ENCODE measurements at places on chromosomes 7 and 10. TPM values are rescaled to one million over a fixed set of nuclear protein-coding genes. Genes with fewer than 3 reads are reported as not detected.

Gene MACC1
- not detected for polyA plus RNA-seq

Gene WNT8B
- 0.04 TPM for polyA plus RNA-seq

GRCh38 chr7:128831178-128831993 lies 1.2 kb downstream of the FLNC start:
- no peak for DNase-seq

- DNase-seq, result no peak
Measured at GRCh38 chr7:135980665-135981180, 3.6 kb upstream of the MTPN start.

Gene PRKRIP1
- polyA plus RNA-seq, result 25.6 TPM

GRCh38 chr10:84563355-84563754 lies 235.0 kb downstream of the CCSER2 start:
- DNase-seq, result no peak

- DNase-seq, result no peak
Measured at GRCh38 chr7:101197991-101198390, 2.8 kb downstream of the MOGAT3 start.

DNA sequence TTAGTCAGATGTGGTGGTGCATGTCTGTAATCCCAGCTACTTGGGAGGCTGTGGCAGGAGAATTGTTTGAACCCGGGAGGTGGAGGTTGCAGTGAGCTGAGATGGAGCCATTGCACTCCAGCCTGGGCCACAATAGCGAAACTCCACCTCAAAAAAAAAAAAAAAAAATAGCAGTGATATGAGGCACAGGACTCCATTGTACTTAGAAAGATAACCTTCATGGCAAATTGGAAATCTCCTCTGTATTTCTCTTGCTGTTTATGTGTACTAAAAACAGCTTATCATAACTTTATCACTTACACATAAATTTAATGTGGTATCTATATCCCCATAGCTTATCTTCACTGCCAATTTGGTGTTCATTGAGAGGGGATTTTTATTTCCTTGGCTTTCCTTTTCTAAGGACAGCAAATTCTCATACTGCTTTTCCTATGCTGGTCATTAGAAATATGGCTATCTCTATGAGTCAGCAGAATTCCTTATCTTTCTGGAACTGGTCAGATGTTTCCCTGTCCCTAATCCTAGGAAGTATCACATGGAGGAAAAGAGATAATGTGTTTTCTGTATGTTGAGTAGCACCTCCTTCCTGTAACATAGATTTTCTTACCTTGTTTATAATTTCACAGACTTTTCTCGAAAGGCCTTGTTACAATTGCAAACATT lies 40.6 kb upstream of the ZEB1 start:
- DNase-seq, result no peak

DNA sequence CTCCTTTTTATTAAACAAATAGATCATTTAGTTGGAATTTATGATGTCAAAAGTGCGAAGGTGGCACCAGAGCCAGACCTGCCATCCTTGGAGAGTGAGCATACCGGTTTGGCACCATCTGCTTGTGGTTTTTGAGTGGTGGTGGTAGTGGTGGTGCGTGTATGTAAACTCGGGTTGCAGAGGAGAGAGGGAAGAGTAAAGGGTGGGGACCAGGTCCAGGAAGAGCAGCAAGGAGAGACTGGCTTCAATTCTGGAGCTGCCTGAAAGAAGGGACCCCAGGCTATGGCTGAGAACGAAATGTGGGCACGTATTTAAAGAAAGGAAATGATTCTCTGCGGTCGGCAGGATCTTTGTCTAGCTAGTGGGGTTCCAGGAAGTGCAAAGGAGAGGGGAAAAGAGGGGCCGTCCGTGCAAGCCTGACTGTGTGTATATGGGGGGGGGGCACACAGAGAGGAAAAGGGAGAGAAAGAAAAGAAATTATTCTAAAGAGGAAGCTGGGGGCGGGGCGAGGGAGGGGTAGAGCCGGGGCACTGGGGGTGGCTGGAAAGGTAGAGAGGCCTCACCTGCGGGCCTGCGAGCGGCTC lies 448 bp upstream of the GOLGA7B start:
- DNase-seq, result no peak

Gene H2BK1
- polyA plus RNA-seq, result not detected

DNA sequence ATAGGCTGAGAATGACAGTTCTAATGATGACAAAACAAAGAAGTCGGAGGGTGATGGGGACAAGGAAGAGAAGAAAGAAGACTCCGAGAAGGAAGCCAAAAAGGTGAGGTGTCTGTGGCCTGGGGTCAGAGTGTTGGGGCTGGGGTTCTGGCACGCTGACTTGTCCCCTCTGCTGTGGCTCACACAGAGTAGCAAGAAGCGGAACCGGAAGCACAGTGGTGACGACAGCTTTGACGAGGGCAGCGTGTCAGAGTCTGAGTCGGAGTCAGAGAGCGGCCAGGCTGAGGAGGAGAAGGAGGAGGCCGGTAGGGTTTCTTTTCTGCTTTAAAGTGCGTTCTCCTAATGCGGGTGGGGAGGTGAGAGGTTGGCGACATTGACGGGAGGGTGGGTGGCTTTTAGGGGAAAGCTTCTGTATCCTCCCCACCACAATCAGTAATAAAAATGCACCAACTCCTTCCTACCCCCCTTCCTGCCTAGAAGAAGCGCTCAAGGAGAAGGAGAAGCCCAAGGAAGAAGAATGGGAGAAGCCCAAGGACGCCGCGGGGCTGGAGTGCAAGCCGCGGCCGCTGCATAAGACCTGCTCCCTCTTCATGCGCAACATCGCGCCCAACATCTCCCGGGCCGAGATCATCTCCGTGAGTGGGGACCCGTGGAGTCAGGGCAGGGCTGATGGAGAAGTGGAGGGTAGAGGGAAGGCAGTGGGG lies 4.6 kb downstream of the UFSP1 start:
- DNase-seq, result no peak

DNA sequence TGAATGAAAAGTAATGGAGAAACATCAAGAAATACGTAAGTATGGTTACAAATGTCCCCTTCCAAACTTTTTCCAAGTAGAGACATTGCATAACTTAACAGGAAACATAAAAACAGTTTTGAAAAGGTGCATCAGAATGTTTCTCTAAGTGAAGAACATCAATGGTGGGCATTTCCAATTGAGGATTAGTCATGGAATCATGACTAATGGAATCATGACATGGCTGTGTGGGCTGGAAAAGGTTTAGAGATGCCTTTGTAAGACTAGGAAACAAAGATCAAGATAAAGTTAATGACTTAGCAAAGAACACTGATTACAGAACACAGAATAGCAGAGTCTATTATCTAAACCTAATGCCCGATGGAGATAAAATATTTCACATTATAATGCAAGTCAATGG lies 272.0 kb downstream of the HPSE2 start:
- DNase-seq, result no peak

Gene PPP1R9A
- 4.9 TPM for polyA plus RNA-seq

DNA sequence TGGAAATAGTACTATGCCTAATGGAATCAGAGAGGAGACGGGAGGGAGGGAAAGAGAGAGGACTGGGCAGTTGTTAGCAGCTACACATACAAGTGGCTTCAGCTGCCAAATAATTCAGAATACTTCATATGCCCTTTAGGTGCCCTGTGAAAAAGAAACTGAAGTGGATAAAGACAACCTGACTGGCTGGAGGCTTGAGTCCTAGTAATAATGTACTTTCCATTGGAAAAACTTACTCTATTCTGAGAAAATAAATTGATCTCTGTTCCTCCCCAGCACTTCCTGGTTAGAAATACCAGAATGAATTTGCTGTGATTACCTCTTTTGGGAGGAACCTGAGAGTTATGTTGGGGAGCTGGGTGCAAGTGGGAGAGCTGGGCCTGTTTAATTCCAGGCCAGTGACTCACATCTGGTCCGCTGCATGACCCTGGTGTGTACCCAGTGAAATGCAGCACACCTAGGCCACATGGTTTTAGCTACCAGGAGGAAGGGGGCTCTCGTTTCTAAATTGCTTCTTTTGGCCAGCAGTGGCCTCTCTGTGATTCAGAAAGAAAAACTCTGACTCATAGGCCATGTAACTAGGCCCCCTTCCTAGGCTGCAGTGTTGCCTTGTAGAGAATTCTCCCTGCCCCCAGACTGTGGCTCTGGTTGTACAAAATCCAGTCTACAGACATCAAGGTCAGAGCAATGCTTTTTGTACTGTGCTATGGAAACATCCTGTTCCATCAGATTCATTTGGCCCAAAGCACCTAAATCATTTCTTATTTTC lies 6.5 kb downstream of the AGFG2 start:
- peak; percentile 93 for DNase-seq

Gene CELF2
- polyA plus RNA-seq, result 0.04 TPM

- no peak for DNase-seq
Measured at GRCh38 chr10:112286837-112287818, 3.9 kb downstream of the TECTB start.

Gene HOXA1
- 2.8 TPM for polyA plus RNA-seq

Gene COL28A1
- 0.22 TPM for polyA plus RNA-seq

Gene MEIG1
- 0.66 TPM for polyA plus RNA-seq

- no peak for DNase-seq
Measured at GRCh38 chr10:117667831-117668230, 125.3 kb downstream of the EMX2 start.

GRCh38 chr7:21867816-21868575 lies 77.7 kb downstream of the CDCA7L start:
- DNase-seq, result no peak

GRCh38 chr7:114930829-114931655 lies 9.1 kb downstream of the MDFIC start:
- DNase-seq, result no peak

DNA sequence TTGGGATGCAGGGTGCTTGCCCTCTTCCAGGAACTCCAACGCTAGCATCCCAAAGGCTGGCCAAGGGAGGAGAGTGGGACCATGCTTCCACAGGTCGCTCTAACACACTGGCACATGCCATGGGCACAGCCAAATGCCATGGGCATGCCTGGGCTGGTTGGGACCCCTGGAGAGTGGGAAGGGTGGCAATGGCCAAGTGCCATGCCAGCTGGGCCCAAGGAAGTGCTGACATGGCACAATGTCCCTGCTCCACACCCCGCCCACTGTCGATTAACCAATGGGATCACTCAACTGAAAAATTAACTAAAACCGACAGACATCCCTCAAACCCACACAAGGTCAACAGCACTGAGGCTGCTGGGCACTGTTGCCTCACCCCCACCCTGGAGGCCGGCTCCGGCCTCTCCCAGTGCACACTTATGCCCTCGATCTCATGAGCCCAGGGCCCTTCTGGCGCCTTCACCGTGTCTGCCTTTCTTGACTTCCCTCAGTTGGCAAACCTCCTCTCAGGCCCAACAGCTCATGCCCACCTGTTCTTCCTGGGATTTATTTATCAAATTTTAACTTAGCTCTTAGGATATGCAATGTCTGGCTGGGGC lies 83.4 kb downstream of the GOLGA7B start:
- no peak for DNase-seq

Gene CPA1
- polyA plus RNA-seq, result not detected

GRCh38 chr7:154438571-154439367 lies 386.6 kb downstream of the DPP6 start:
- no peak for DNase-seq

Gene VSTM4
- polyA plus RNA-seq, result 0.22 TPM

DNA sequence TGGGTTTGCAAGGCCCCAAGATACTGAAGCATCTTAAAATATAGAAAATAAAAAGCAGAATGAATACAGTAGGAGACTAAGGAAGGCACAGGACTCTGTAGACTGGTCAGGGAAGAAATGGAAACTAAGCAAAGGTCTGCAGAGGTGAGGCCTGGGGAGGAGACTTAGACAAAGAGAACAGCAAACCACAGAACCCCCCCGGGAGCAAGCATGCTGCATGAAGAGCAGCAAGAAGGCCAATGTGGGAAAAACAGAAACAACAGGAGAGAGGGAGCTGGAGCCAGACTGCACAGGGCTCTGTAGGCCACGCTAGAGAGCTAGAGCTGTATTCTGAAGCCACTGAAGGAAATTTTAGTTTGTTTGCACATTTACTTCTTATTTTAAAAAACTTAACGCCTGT lies 45.7 kb upstream of the ARID5B start:
- DNase-seq, result no peak

DNA sequence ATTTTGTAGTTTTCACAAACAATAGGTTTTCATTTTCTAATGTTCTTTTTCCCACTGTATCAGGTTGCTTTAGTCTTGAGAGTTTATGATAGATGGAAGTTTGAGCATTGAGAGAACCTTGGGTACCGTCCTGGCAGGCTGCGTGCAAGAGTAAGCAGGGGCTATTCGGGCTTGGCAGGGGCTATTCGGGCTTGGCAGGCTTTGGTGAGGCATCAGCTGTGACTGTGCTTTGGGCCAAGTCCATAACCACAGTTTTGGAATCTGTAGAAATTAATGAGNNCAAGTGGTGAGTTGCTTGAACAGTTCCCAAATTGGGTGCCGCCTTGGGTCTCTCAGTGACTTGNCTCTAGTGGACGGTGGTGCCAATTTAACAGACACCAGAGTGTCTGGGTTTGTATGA lies 424.6 kb downstream of the PAXIP1 start:
- no peak for DNase-seq

- no peak for DNase-seq
Measured at GRCh38 chr10:60572511-60573194, 183.0 kb upstream of the ANK3 start.

Gene ABLIM1
- 23.2 TPM for polyA plus RNA-seq

Gene CACNA2D1
- polyA plus RNA-seq, result 18.0 TPM

DNA sequence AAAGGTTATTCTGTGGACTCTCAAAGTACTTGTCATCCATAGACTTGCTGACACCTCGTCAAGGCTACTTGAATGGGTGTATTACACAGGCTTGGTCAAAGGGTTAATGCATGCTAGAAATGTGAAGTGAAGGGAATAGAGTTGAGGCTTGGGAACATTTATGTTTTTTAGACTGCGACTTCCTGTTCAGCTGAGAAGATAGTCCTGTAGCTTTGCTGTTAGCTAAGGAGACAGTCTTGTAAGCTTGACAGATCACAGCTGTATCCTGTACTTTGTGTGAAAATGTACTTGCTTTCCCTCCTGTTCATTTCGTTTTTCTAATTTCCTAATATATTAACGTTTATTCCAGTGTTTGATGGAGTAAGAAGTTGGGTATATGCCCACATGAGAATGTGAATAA lies 52.1 kb downstream of the ADD3 start:
- DNase-seq, result no peak

DNA sequence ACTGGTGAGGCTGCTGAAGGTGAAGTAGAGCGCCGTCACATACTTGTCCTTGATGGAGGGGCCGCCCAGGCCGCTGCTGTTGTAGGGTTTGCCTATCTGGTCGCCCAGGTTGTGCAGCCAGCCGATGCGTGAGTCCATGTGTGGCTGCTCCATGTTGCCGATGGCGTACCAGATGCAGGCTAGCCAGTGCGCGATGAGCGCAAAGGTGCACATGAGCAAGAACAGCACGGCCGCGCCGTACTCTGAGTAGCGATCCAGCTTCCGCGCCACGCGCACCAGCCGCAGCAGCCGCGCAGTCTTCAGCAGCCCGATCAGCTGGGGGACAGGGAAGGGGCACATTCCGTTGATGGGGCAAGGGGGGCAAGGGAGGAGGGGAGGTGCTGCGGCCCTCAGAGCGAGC lies 26.6 kb downstream of the KCNH2 start:
- DNase-seq, result no peak

DNA sequence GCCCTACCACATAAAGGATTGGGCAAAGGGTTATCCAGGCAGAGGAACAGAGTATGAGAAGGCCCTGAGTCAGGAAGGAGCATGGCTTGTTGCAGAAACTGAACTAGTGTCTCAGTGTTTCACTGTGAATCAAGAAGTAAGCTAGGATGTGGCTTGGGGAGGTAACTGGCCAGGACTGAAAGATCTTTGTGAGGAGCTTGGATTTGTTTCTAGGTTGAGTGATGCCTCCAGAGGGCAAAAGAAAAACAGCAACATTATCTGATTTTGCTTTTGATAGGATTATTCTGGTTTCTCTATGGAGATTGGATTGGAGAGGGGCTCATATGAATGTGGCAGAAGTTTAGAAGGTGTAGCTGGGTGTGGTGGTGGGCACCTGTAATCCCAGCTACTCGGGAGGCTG lies 137.9 kb upstream of the HDAC9 start:
- peak; percentile 13 for DNase-seq

- DNase-seq, result no peak
Measured at GRCh38 chr7:158923928-158924511, 67.7 kb downstream of the DYNC2I1 start.
